Mesothelial cell of epicardium (in vitro differentiated cells): ENCODE measurements at places on chromosomes 5 and 9. TPM values are rescaled to one million over a fixed set of nuclear protein-coding genes. Genes with fewer than 3 reads are reported as not detected.

- H3K4me3 ChIP-seq = no peak overlapping the region
- H3K36me3 ChIP-seq = peaks cover 9% of the 10 kb centered on the region
- peaks cover 51% of the 10 kb centered on the region for H3K4me1 ChIP-seq
- DNase-seq = no peak
These were observed 66.4 kb downstream of the DAPK1 start for GRCh38 chr9:87564111-87564510.

DNA sequence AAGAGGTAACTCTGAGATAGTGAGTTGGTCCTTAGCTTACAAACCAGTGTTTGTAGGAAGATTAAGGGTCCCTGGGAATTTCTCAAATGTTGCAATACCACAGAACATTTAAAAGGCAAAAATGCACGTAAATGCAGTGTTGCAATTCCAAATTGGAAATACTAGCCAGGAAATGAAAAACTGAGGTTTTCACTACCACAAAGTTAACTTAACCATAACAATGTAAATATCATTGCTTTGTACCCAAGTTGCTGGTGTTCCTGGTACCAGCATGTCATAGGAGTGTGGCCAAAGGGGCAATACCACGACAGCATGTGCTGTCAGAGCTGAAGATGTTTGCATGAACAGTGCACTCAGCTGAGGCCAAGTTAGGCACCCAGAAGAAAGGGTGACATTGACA lies 382.9 kb downstream of the GLIS3 start:
- no peaks in the 10 kb centered on the region for H3K36me3 ChIP-seq
- no peak overlapping the region for H3K4me3 ChIP-seq
- no peak overlapping the region for H3K27ac ChIP-seq
- peaks cover 6% of the 10 kb centered on the region for H3K4me1 ChIP-seq

- no peaks in the 10 kb centered on the region for H3K36me3 ChIP-seq
- H3K27ac ChIP-seq = peak overlapping the region; percentile 91
- no peaks in the 10 kb centered on the region for H3K27me3 ChIP-seq
- peak overlapping the region; percentile 9 for H3K4me3 ChIP-seq
- H3K4me1 ChIP-seq = peaks cover 47% of the 10 kb centered on the region
These were observed 348.5 kb downstream of the BNC2 start for GRCh38 chr9:16521868-16522411.

- H3K4me3 ChIP-seq = no peak overlapping the region
- DNase-seq = no peak
- no peak overlapping the region for H3K27ac ChIP-seq
- H3K4me1 ChIP-seq = peaks cover 25% of the 10 kb centered on the region
These were observed 138.3 kb upstream of the SMIM23 start for GRCh38 chr5:171647043-171647903.

DNA sequence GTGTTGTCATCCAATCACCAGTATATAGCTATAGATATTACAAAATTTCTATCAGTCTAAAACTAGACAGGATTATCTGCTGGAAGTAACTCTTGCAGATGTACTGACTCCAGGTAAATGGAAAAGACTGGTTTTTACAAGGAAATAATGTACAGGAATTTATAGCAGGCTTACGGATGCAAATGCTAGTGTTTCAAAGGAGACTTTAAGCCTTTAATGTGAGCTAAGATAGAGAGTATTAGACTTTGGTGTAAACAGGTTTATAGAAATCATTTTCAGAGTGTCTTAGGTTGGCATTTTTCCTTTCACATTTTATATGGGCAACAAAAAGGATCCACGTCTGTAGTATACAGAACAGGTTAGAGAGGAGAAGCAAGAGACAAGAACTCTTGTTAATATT lies 16.1 kb downstream of the ZNF608 start:
- peaks cover 46% of the 10 kb centered on the region for H3K4me1 ChIP-seq
- no peak overlapping the region for H3K27ac ChIP-seq
- no peaks in the 10 kb centered on the region for H3K27me3 ChIP-seq
- peaks cover 1% of the 10 kb centered on the region for H3K36me3 ChIP-seq

- peaks cover 10% of the 10 kb centered on the region for H3K4me1 ChIP-seq
- no peak overlapping the region for H3K27ac ChIP-seq
- H3K27me3 ChIP-seq = no peaks in the 10 kb centered on the region
- no peak for DNase-seq
These were observed 403.0 kb downstream of the HINT1 start for GRCh38 chr5:130762031-130762430.

DNA sequence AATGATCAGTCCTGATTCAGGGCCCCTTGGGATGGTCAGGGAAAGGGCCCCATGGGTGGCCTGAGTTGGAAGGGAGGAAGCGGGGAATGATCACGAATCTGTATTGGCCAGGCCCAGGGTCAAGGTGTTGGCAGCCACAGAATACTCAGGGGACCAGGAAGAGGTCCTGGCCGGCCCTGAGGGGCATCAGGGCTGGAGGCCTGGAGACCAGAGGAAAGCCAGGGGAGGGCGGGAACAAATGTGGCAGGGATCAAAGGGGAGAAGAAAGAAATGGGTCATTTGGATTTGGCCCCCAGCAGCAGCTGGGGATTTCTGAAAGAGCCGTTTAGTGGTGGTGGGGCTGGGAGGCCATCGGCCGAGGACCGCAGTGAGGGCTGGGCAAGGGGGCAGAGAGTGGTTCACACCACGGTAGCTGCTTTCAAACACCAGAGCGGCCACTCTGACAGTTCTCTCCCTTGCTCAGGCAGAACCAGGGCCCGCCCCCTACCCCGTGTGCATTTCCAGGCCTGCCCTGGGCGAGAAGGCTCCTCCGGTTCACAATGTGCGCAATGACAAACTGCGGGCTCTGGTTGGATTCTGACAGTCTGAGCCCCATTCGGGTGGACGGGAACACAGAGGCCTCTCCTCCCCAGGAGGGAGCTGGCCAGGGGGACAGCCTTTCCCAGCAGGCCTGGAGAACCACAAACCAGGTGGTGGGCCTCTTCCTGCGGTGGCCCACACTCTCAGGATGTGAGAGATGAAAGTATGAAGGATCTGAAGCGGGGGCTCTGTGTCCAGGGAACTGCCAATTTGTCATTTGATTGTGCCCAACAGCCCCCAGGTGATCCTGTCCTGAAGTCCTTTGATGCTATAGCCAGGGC lies 220.3 kb upstream of the IER5L start:
- no peaks in the 10 kb centered on the region for H3K36me3 ChIP-seq
- H3K27ac ChIP-seq = no peak overlapping the region
- peaks cover 35% of the 10 kb centered on the region for H3K4me1 ChIP-seq
- no peak overlapping the region for H3K4me3 ChIP-seq
- DNase-seq = no peak

- H3K27ac ChIP-seq = no peak overlapping the region
- no peak for DNase-seq
- no peaks in the 10 kb centered on the region for H3K27me3 ChIP-seq
- no peak overlapping the region for H3K4me3 ChIP-seq
These were observed 230.9 kb downstream of the AUH start for GRCh38 chr9:91130796-91131318.

- no peak for DNase-seq
- no peak overlapping the region for H3K4me3 ChIP-seq
- no peaks in the 10 kb centered on the region for H3K4me1 ChIP-seq
- H3K36me3 ChIP-seq = peaks cover 22% of the 10 kb centered on the region
These were observed 46.7 kb downstream of the RCL1 start for GRCh38 chr9:4839470-4839912.

DNA sequence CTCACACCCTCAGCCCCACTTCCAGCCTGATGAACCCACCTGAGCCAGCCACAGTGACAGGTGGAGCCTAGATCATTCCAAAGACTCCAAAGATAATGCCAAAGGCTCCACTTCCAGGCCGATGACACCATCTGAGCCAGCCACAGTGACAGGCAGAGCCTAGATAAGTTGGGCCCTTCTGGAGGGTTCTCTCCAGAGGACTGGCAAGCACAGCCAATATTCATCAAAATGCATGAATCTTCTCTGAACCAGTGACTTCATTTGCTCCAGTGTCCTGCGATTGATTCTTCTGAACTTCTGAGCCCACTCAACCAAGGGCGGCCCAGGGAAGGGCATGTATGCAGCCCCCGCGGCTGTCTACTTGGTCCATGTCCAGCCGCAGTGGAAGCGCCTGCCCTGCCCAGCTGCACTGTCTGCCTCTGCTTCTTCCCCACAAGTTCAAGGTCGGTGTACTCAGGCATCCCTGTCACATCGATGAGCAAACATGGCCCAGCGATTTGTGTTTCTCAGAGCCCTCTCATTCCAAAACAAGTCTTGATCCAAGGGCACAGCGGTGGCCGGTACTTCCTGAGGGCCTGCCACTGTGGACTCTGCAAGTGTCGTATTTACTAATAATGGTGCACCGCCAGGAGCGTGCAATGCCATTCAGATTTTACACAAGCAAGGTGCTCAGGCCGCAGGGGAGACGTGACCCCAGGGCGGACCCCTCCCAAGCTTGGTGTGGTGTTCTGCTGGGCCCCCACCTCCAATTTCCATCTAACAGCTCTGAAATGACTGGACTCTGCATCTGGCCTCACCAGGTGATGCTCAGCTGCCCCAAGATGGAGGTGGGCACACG lies 107.0 kb downstream of the VAV2 start:
- no peaks in the 10 kb centered on the region for H3K27me3 ChIP-seq
- H3K36me3 ChIP-seq = no peaks in the 10 kb centered on the region

- H3K4me1 ChIP-seq = peaks cover 25% of the 10 kb centered on the region
- no peaks in the 10 kb centered on the region for H3K27me3 ChIP-seq
- H3K27ac ChIP-seq = peak overlapping the region; percentile 61
- no peak overlapping the region for H3K4me3 ChIP-seq
These were observed 46.3 kb downstream of the PTCD2 start for GRCh38 chr5:72366324-72366976.

DNA sequence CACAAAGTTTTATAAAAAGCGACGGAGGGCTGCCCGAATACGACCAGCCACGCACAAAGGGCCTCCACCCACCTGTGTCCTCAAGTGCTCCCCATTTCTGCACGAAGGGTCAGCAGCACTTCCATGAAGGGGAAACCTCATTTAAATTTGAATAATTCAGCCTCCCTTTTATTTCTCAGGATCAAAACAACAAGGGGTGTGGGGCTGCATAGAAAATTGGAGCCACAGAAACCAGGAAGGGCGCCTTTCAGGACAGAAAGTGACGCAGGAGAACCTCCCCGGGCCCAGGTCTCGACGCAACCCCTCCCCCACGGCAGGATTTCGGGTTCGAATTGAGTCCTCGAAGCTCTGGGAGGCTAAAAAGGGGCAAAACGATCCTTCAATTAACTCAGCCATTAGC lies 2.1 kb downstream of the NRARP start:
- DNase-seq = no peak
- H3K36me3 ChIP-seq = no peaks in the 10 kb centered on the region
- peak overlapping the region; percentile 87 for H3K4me3 ChIP-seq
- peaks cover 27% of the 10 kb centered on the region for H3K4me1 ChIP-seq
- peaks cover 38% of the 10 kb centered on the region for H3K27me3 ChIP-seq
- H3K27ac ChIP-seq = no peak overlapping the region

DNA sequence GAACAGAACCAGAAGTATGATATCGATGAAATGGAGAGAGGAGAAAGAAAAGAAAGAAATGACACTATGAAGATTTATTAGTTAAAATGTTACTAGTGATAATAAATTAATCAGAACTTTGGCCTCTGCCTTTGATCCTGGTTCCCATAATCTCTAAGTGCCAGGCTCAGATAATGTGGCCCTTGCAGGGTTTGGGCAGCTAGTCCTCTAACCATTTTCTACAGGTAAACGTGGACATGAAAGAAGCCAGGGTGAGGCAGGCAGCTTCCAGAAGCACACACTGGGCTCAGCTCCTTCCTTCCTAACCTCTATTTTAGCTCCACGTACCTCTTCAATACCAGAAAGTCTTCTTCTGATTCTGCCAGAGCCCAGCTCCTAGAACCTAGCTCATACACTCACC lies 30.6 kb downstream of the SYK start:
- H3K4me1 ChIP-seq = no peaks in the 10 kb centered on the region
- no peak overlapping the region for H3K4me3 ChIP-seq

GRCh38 chr9:34046784-34047379 lies 1.8 kb downstream of the UBAP2 start:
- no peaks in the 10 kb centered on the region for H3K27me3 ChIP-seq
- peak overlapping the region; percentile 100 for H3K27ac ChIP-seq
- peaks cover 32% of the 10 kb centered on the region for H3K4me1 ChIP-seq
- DNase-seq = no peak
- H3K36me3 ChIP-seq = peaks cover 6% of the 10 kb centered on the region

- no peaks in the 10 kb centered on the region for H3K4me1 ChIP-seq
- DNase-seq = no peak
- H3K27me3 ChIP-seq = no peaks in the 10 kb centered on the region
- no peak overlapping the region for H3K27ac ChIP-seq
- H3K36me3 ChIP-seq = peaks cover 8% of the 10 kb centered on the region
These were observed 290.1 kb downstream of the ADAMTS6 start for GRCh38 chr5:65191554-65192135.

GRCh38 chr9:85016384-85017006 lies 347.0 kb downstream of the NTRK2 start:
- DNase-seq = no peak
- H3K27me3 ChIP-seq = no peaks in the 10 kb centered on the region
- no peak overlapping the region for H3K4me3 ChIP-seq
- no peaks in the 10 kb centered on the region for H3K36me3 ChIP-seq
- H3K27ac ChIP-seq = peak overlapping the region; percentile 86

DNA sequence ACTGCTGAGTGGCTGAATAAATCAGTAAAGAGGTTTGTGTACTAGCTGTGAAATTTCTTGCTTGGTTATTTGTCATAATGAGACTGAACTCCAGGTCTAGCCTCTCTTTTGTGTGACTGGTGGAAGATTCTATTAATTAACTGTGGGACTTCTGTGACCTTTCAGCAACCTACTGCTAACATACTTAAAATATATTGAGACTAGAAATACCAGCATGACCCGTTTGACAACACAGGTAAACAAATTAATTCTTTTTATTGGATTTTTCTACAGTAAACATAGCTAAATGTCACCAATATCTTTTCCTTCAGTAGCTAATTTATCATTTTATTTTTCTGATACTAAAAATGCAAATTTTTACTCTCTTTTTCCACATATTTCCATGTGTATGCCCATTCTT lies 390.4 kb upstream of the KCNN2 start:
- H3K4me1 ChIP-seq = peaks cover 20% of the 10 kb centered on the region
- no peak for DNase-seq
- no peaks in the 10 kb centered on the region for H3K27me3 ChIP-seq
- H3K27ac ChIP-seq = no peak overlapping the region
- H3K4me3 ChIP-seq = no peak overlapping the region
- H3K36me3 ChIP-seq = no peaks in the 10 kb centered on the region

GRCh38 chr9:23962101-23962500 lies 136.1 kb upstream of the ELAVL2 start:
- H3K4me1 ChIP-seq = no peaks in the 10 kb centered on the region
- no peak for DNase-seq
- no peak overlapping the region for H3K4me3 ChIP-seq

- no peak for DNase-seq
- H3K27me3 ChIP-seq = no peaks in the 10 kb centered on the region
- H3K4me3 ChIP-seq = no peak overlapping the region
- no peak overlapping the region for H3K27ac ChIP-seq
- peaks cover 44% of the 10 kb centered on the region for H3K36me3 ChIP-seq
These were observed 42.7 kb downstream of the RIGI start for GRCh38 chr9:32483343-32483742.

- peaks cover 19% of the 10 kb centered on the region for H3K4me1 ChIP-seq
- peaks cover 30% of the 10 kb centered on the region for H3K36me3 ChIP-seq
- no peaks in the 10 kb centered on the region for H3K27me3 ChIP-seq
- no peak for DNase-seq
- no peak overlapping the region for H3K27ac ChIP-seq
- no peak overlapping the region for H3K4me3 ChIP-seq
These were observed 33.8 kb downstream of the TGFBI start for GRCh38 chr5:136062366-136063274.

The RXRA gene
- total RNA-seq = 43.7 to 46.0 TPM (median 45.0 TPM) in 3 replicates

The ZNF483 gene
- 12.2 to 13.0 TPM (median 12.6 TPM) in 3 replicates for total RNA-seq

The PDE8B gene
- total RNA-seq = 2.9 to 4.8 TPM (median 4.3 TPM) in 3 replicates

The PLAC8L1 gene
- total RNA-seq = 2.3 to 4.2 TPM (median 2.6 TPM) in 3 replicates

The DOCK8 gene
- 8.8 to 10.0 TPM (median 8.9 TPM) in 3 replicates for total RNA-seq

The POMT1 gene
- 54.8 to 59.2 TPM (median 57.2 TPM) in 3 replicates for total RNA-seq

The FKTN gene
- 26.8 to 29.6 TPM (median 29.2 TPM) in 3 replicates for total RNA-seq

The GLRA1 gene
- not detected in 3 replicates for total RNA-seq

The IGFBPL1 gene
- 0.27 to 0.34 TPM in 2 of 3 replicates, not detected in the other for total RNA-seq

The LECT2 gene
- not detected in 3 replicates for total RNA-seq

The EHMT1 gene
- total RNA-seq = 133 to 147 TPM (median 136 TPM) in 3 replicates

The FBP1 gene
- total RNA-seq = 5.3 to 6.5 TPM (median 5.9 TPM) in 3 replicates

The ATG12 gene
- 40.2 to 46.7 TPM (median 43.0 TPM) in 3 replicates for total RNA-seq
